ENCODE measurements at places on chromosomes 4 and X.

GRCh38 chrX:118536687-118537461 lies 41.3 kb downstream of the DOCK11 start:
- no peak for DNase-seq

GRCh38 chr4:37422102-37422501 lies 177.6 kb downstream of the NWD2 start:
- DNase-seq, result no peak

DNA sequence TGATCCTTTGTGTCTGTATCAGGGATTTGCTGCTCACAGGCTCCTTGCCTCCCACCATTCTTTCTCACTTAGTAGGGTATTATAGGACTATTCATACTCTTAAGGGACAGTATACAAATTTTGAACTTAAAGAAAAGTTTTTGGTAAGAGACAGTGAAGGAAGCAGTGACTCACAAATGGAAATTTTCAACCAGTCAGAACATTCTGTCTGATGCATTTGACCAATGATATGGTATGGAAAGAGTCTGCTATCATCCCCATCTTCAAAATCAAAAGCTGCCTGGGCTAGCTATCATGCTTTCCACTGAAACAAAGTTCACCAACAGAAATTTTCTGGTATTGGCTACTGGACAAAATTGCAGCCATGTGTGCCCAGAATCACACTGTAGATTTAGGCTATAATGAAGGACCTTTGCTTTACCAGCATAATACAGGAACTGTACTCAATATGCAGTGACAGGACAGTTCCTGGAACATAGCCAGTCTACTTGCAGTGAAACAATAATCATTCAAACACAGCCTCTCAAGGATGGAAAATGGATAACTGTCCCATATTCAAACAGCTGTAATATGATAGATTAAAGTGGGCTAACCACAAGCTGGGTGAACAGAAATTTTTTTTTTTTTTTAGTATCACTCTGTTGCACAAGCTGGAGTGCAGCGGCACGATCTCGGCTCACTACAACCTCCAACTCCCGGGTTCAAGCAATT lies 109.0 kb upstream of the ACSL4 start:
- no peak for DNase-seq

- DNase-seq, result no peak
These were observed 72.7 kb upstream of the H2AZ1 start for GRCh38 chr4:100022792-100023222.

- DNase-seq, result no peak
These were observed 448.7 kb downstream of the MID1IP1 start for GRCh38 chrX:39249999-39250398.

DNA sequence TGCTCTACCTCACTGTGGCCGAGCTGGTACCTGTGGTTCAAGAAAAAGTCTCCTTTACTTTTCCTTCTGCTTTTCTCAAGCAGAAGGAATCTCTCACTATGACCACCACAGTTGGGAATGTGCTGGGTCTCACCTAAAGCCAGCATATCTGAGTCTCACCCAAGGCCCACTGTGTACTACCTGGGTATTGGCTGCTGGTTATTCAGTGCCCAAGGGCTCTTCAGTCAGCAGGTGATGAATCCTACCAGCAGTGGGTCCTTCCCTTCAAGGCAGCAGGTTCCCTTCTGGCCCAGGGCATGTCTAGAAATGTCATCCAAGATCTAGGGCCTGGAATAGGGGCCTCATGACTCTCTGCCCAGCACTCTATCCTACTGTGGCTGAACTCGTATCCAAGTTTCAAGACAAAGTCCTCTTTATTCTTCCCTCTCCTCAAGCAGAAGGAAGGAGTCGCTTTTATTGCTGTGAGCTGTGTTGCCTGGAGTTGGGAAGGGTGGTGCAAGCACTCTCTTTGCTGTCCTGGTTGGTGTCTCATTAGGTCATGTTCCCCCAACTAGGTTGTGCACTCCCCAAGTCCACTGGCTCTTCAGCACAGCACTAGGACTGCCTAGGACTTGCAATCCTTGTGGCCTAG lies 6.1 kb downstream of the CXCL10 start:
- no peak for DNase-seq

- peak; percentile 14 for DNase-seq
These were observed 80.4 kb downstream of the ZFX start for GRCh38 chrX:24229976-24230375.

GRCh38 chr4:138598226-138598625 lies 356.1 kb upstream of the SLC7A11 start:
- DNase-seq, result no peak

GRCh38 chrX:119784747-119785446 lies 6.5 kb downstream of the RPL39 start:
- no peak for DNase-seq

All from skeletal muscle cell (primary cell).